ENCODE measurements at places on chromosomes 16 and 17. TPM values are rescaled to one million over a fixed set of nuclear protein-coding genes. Genes with fewer than 3 reads are reported as not detected.

Gene CASKIN1
- total RNA-seq: 1.3 TPM

Gene RNF112
- 0.36 TPM for total RNA-seq

DNA sequence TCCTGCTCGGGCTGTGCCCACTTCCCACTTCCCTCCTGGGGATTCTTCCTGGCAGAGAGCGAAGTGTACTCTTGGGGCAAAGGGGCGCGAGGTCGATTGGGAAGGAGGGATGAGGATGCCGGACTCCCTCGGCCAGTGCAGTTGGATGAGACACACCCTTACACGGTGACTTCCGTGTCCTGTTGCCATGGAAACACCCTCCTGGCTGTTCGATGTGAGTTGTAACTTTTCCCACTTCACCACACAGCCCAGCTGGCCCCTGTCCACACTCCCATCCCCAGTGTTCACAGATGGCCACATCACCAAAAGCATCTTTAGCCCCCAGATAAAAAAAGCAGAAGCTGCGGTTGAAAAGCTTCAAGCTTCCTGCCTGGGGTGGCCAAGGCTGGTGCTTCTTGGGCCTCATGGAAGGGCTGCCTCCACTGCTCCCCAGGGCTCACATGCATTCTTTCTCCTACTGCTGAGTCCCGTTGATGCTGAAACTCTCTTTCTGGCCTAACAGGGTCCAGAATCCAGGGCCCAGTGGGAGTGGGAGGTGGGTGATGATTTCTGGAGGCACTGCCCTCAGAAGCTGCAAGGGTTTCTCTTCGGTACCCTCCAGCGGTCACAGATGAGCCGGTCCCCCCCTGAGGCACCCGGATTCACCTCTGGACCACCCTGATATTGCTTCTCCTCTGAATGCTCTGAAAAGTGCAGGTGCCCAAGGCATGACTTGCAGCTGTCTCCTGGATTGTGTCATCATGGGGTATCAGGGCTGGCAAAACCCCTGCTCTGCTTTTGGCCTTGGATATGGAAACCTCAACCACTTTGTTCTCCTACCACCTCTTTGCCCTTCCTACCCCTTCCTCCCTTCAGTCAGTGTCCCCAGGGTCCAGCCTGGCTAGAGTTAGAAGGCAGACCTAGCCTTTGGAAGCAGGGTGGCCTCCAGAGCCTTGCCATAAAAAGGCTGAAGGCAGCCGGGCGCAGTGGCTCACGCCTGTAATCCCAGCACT, 2.2 kb upstream of the TRAF4 start:
- H3K4me3 ChIP-seq: no peak overlapping the region
- H3K4me1 ChIP-seq: peaks cover 25% of the 10 kb centered on the region
- no peak for DNase-seq
- H3K27me3 ChIP-seq: no peaks in the 10 kb centered on the region
- H3K27ac ChIP-seq: no peak overlapping the region

- H3K27me3 ChIP-seq: peaks cover 35% of the 10 kb centered on the region
- no peak for DNase-seq
- H3K4me3 ChIP-seq: no peak overlapping the region
- peaks cover 2% of the 10 kb centered on the region for H3K4me1 ChIP-seq
Measured at GRCh38 chr17:35743626-35744328, 9.3 kb downstream of the GAS2L2 start.

DNA sequence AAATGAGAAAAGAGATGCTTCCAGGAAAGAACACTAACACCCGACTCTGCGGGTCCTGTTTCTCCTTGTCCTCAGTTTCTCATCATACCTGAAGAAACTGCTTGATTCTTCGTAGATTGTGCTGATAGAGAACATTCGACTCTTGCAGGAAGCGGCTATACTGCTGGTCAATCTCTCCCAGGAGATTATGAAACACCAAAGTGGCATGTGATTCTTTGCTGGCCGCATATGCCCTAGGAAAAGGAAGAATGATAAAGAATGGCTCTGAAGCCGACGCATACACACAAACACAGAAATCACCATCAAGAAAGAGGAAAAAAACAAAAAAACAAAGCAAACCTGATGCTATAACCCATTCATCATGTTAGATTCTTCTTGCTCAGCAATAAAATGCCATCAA, 41.8 kb downstream of the STAT3 start:
- peaks cover 8% of the 10 kb centered on the region for H3K36me3 ChIP-seq
- H3K27me3 ChIP-seq: no peaks in the 10 kb centered on the region
- no peak for DNase-seq
- H3K4me1 ChIP-seq: peaks cover 23% of the 10 kb centered on the region
- H3K27ac ChIP-seq: no peak overlapping the region
- no peak overlapping the region for H3K4me3 ChIP-seq
